ENCODE measurements at places on chromosomes 7 and 10.

DNA sequence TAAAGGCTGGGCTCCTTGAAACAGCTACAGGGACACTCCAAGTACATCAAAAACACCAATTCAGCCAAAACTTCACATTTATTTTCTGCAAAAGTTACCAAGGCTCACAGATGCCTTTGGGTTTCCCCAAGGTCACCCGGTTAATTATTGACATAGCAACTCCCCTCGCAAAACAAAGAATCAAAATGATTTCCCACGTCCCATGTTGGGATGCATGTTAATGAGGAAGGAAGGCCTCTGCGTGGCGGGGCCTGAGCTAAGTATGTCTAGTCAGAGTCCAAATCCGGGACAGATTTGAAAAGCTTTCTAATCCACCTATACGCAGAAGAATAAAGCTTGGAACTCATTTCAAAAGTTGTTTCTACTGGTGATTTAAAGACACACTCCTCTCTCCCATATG lies 535 bp upstream of the TMEM72 start:
- no peak for DNase-seq

- no peak for DNase-seq
Observed at GRCh38 chr7:128171342-128171918, 69.6 kb upstream of the LEP start.

GRCh38 chr10:49223205-49223604 lies 35.0 kb upstream of the TMEM273 start:
- no peak for DNase-seq

DNA sequence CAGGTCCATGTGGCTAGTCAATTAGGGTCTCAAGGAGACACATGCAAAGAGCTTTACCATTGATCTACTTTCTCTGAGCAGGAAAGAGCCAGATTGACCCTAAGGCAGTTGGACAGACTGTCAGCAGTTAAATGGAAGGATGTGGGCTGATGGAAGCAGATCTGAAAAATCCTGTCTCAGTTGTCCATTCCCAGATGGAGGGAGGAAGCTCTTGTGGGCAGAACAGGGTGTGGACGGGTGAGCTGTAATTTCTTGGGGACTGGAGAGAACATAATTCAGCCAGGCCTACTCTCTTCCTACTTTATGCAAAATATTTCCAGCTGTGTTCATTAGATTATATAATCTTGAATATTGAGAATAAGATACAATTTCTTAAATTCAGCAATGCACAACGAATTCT lies 163.6 kb downstream of the GNAT3 start:
- no peak for DNase-seq

- no peak for DNase-seq
Observed at GRCh38 chr10:110368556-110368955, 63.8 kb upstream of the SMNDC1 start.

GRCh38 chr10:123607386-123607785 lies 58.8 kb upstream of the GPR26 start:
- DNase-seq = no peak

GRCh38 chr10:10725196-10725595 lies 292.5 kb upstream of the CELF2 start:
- no peak for DNase-seq

GRCh38 chr7:24718977-24719491 lies 38.2 kb downstream of the GSDME start:
- DNase-seq = peak; percentile 78

All from DMS153 (cell line).